Foreskin keratinocyte (primary cell): ENCODE measurements at places on chromosomes 1 and 21. TPM values are rescaled to one million over a fixed set of nuclear protein-coding genes. Genes with fewer than 3 reads are reported as not detected.

Gene S100A8
- 4.1 and 6.2 TPM in 2 replicates for total RNA-seq

Gene STYXL2
- not detected in 2 replicates for total RNA-seq

Gene MINDY1
- 7.3 and 7.6 TPM in 2 replicates for total RNA-seq

Gene ITGB2
- 6.4 and 6.5 TPM in 2 replicates for total RNA-seq

Gene UBXN10
- 0.07 and 0.10 TPM in 2 replicates for total RNA-seq

Gene CRP
- not detected in 2 replicates for total RNA-seq

Gene NDUFS5
- 354 and 495 TPM in 2 replicates for total RNA-seq

Gene CYP4A22
- total RNA-seq = not detected in 2 replicates

Gene CDA
- total RNA-seq = 23.6 and 59.1 TPM in 2 replicates
